ENCODE measurements at places on chromosomes 7 and 10.

- DNase-seq = no peak
Observed at GRCh38 chr7:116578526-116578925, 53.7 kb downstream of the CAV1 start.

DNA sequence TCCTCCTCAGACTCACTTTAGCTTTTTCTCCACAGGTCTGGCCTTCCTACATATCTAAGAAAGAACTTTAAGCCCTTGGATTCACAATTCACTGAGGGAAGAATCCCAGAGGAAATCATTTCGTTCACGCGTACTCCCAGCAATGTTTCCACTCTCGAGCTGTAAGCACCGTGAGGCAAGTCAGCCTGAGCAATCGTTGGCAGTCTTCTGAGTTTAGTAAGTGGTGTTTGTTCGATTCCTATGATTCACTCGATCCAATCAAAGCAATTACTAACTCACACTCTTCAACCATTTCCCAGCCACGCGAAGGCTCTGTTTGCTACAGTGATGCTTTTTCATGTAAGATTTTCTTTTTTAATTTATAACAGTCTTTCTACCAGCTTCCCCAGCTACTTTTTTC, 10.2 kb upstream of the PRLHR start:
- DNase-seq = no peak

DNA sequence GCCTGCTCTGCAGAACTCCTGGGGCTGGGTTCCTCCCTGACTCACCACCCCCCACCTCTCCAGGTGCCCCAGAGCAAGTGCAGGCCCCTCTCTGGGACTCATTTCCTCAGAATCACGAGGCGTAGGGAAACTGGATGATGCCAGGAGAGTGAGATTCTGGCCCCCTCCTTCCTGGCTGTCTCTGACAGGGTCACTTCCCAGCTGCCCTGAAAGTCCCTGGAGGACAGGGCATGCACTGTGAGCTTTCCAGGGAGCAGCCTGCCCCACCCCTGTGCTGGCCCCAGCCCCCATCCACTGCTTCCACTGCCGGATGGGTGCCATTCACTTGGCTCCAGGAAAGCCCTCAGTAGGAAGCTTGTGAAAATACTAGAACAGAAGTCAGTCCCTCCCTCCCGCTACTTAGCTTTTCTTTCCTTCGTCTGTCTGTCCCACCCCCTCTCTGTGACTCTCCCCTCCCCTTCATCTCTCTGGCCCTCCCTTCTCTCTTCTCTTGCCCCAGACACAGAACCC, 10.4 kb downstream of the TACR2 start:
- DNase-seq = no peak

DNA sequence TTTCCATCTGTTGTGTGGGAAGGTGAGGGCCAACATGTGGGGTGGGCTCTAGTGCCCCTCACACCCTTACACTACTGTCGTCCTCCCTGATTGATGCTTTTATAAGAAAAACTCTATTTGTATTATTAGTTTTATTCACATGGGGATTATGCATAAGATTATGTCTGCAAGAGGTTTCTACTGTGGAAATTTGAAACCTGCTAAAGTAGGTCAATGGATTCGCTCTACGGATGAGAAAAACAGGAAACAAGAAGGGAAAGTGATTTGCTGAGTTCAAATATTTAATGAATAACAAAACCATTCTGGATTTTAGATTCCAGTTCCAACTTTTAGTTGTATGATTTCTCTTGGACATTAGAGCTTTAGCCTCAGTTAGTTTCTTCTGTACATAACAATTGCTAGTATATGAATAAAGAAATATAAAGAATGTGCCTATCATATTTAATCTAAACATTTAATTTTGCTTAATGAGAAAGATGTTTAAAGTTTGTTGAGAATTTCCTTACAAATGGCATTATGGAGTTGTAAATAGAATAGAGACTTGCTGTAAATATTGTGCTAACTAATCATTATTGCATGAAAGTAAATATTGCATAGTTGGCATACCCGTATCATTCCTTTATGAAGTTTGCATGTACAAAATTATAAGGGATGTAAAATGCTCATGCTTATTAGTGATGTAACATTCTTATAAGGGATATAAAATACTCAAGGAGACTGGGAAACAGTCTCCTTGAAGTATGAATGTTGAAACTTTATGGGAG, 193.8 kb downstream of the THSD7A start:
- no peak for DNase-seq

DNA sequence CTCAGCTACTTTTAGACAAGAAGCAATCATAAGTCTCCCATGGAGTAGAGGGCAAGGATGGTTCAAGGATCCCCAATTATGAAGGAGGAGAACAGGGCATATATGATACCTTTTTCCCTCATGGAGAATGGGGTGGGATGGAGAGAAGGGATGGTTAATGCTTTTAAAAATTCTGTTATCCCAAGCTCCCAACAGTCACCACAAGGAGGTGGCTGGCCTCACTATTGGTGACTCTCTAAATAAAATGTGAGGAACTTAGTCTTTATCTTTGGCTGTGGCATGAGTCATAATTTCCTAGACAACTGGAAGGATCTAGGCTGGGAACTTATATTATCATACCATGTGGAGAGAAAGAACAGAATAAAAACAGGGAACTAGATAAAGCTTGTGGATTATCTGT, 297.0 kb downstream of the PHTF2 start:
- no peak for DNase-seq

DNA sequence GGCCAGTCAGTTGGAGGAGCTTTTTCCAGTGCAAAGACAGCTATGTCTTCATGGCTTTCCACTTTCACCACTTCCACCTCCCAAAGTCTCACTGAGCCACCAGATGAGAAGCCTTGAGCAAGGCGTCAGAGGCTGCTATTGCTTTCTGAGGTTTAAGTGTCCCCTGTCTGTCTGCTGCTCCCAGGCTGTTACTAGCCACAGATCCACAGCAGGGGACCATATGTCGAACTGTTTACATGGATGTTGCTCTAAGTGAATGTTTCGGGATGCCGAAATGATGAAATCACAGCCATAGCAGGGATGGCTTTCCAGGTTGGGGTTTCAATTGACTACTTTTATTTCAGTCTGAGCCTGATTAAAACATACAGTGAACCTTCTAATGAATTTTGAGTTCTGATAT, 88.5 kb downstream of the AVL9 start:
- no peak for DNase-seq

- no peak for DNase-seq
Observed at GRCh38 chr7:156823435-156823834, 69.5 kb downstream of the LMBR1 start.

Measured in NCI-H748 treated with DMSO at 0.1 percent for 48 hours (cell line).